ENCODE measurements at places on chromosomes 11 and 22.

- no peak for DNase-seq
Observed at GRCh38 chr11:110481523-110481922, 51.8 kb downstream of the FDX1 start.

- DNase-seq = no peak
Observed at GRCh38 chr11:1845561-1846452, 7.0 kb downstream of the TNNI2 start.

- no peak for DNase-seq
Observed at GRCh38 chr11:70002433-70002832, 75.7 kb upstream of the ANO1 start.

DNA sequence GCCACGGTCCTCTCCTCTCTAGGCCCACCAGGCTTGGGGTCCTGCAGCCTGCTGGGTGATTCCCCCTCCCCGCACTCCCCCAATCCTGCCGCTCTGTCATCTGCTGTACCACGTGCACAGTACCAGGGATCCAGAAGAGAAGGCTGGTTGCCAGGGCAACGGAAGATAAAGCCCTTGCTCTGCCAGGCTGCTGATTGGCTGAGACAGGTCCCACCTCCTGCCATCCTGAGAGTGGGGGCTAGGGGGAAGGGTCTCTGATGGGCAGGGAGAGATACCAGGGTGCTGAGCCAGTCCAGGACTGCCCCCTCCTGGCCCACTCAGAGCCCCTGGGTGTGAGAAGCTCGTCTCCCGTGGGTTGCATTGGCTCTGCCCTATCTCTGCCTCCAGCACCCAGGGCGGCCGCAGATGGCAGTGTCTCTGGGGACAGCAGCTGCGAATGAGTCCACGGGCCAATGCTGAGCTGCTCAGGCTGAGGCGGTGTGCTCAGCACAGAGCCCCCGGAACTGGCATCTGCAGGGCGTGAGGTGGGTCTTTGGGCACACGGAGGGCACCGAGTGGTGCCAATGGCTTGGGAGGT, at the start of gene SMIM45:
Gene SMIM45 (plus strand): TSS at position 253 of the 577 bp plus-strand sequence.
- DNase-seq = no peak

DNA sequence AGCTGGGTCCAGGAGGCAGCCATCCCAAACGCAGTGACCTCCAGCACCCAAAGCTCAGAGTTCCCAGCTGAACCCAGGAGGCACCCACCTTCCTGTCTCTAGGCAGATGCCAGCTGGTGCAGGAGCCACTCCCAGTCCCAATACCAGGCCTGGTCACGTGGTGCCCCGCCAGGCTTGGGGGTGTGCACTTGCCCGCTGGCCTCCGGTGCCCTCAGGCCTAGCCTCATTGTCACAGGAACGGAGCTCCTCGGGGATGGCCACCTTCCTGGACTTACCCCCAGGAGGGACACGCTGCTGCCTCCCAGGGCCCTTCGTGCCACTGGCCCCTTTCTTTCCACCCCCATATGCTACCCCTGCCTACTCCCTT, 4.6 kb downstream of the BID start:
- no peak for DNase-seq

GRCh38 chr22:34070051-34070450, 149.8 kb upstream of the LARGE1 start:
- DNase-seq = no peak

- DNase-seq = no peak
Observed at GRCh38 chr11:12800032-12800671, 125.9 kb downstream of the TEAD1 start.

DNA sequence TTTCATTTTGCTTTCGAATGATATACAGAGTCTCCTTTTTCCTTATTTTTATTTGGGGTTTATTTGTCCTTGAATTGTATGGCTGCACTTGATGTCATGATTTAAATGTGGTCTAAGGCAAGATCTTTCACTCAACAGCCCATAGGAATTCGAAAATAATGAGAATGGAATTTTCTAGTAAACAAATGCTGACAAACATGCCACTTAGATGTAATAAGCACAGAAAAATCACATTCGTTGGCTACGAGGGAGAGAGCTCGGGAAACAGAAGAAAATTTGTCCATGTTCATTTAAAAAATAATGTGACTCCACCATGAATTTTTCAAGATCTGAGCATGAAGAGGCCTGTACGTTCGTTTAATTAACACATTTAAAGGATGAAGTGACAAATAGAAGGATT, 73.0 kb downstream of the BLID start:
- DNase-seq = no peak

All from stimulated activated CD8-positive, alpha-beta memory T cell treated with anti-CD3 and anti-CD28 coated beads, Interleukin-7, amount 100 ng/mL, for 4 hours (primary cell).